AG09309 (cell line): ENCODE measurements at places on chromosomes 4 and X.

DNA sequence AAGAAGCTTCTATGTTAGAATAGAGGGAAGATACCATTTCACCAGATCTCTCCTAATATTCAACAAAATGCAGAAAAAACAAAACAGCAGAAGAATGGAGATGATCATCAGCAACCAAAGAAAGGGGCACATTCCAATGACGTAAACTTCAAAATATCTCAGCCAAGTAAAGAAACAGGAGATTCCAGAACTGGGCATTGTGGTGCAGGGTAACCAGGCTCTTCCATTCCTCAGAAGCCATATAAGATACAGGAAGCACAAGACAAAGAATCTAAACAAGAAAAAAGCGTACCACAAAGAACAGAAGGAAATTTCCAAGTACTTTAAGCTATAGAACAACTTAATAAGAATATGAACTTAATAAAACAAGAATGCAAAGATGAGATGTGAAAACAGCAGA, 6.9 kb upstream of the ARMCX4 start:
- no peak for DNase-seq

DNA sequence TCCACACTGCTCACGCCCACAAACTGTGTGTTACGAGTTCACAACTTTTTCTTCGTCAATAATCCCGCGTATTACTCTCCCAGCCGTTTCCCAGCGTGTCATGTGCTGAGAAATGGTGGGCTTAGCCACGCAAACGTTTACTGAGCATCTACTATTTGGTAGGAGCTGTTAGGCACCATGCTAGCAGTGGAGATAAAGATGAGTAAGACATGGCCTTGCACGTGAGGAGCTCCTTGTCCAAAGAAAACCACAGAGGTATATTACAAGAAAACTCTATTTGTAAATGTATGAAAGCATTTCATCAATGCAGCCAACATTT, 821 bp upstream of the TMEM128 start:
- no peak for DNase-seq

- no peak for DNase-seq
These were observed 139.1 kb downstream of the VEGFC start for GRCh38 chr4:176653401-176654220.

DNA sequence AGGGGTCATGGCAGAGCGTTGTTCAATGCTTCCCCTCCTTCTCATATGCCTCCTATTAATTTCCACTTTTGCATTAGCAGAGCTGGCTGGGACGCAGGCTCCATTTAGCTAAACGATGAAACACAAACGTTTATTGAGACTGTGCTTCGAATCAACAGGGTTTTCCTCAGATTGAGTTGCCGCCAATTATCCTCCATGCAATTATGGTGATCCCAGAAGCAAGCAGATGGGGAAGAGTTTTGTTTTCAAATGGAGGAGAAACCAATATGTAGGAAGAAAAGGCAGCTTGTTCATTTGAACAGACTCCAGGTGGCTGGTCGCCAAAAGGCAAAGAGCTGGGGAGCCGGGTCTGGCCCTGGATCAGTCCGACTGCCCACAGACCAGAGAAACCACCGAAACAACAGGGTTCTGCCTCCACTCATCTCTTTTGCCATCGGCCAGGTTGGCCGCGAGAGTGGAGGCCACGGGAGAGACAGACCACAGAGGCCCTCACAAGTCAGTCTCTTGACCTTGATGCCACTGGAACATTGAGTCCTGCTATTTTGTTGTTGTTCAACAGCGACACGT, 184.8 kb downstream of the GBA3 start:
- no peak for DNase-seq

- no peak for DNase-seq
These were observed 66.2 kb downstream of the ZAR1 start for GRCh38 chr4:48556268-48556667.

DNA sequence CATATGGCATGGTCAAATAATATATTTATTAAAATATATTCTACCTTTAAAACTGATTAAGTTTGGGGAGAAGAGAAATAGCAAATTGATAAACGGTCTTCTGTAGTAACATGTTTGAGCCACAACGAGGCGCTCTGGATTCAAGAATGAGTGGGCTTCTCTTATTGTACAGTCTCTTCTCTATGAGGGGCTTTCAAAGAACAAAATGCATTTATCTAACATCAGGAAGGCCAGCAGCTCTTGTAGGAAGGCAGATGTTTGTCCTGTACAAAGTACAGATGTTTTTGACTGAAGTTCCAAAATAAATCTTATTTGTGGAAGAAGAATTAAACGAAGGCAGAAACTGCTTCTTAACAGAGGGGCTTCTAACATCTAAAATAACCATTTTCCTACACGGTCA, 153.6 kb downstream of the RASL11B start:
- no peak for DNase-seq

- DNase-seq = no peak
These were observed 31.5 kb downstream of the RTL5 start for GRCh38 chrX:72100051-72100755.

GRCh38 chr4:188414441-188414840, 275.2 kb downstream of the TRIML1 start:
- no peak for DNase-seq

DNA sequence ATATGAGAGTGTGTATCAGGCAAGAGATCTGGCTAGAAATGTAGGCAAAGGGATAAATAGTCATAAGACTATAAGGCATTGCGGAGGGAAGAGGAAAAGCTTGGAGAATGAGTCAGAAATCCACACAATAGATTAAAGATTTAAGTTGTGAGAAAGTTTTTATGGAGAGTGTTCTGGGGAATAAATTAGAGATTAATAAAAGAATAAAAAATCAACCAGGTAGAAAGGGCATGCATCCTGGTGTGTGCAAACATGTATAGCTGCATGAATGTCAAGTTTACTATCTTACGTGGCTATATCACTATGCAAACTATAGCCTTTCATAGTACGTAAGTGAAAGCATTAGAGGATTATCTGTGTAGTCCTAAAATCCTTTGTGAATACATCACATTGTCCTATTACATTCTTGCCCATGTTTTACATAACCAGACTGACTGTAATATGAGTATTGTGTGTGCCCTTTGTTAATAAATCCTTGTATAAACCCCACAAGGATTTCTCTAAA, 36.9 kb downstream of the SNCA start:
- no peak for DNase-seq

- no peak for DNase-seq
These were observed 100.3 kb downstream of the HS3ST1 start for GRCh38 chr4:11328401-11328800.

GRCh38 chr4:42655921-42656678, 805 bp downstream of the ATP8A1 start:
- DNase-seq = no peak

DNA sequence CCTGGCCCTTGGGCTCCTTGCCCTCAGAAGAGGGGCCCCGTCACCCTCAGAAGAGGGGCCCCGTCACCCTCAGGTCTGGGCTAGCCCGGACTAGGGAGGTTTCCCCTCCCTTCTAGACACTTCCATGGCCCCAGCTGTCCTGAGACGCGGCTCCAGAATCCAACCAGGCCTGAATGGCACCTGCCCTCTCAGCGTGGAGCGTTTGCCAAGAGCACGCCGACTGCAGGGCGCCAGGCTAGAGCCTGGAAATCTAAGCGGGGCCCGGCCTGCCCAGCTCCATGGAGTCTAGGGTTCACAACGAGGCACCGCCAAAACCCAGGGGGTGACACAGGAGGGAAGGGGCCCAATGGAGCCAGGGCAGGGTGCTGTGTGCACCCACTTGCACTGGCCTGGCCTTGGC, 7.8 kb upstream of the ATP2B3 start:
- DNase-seq = no peak

- DNase-seq = no peak
These were observed 93.0 kb upstream of the DKK2 start for GRCh38 chr4:107129076-107129475.

DNA sequence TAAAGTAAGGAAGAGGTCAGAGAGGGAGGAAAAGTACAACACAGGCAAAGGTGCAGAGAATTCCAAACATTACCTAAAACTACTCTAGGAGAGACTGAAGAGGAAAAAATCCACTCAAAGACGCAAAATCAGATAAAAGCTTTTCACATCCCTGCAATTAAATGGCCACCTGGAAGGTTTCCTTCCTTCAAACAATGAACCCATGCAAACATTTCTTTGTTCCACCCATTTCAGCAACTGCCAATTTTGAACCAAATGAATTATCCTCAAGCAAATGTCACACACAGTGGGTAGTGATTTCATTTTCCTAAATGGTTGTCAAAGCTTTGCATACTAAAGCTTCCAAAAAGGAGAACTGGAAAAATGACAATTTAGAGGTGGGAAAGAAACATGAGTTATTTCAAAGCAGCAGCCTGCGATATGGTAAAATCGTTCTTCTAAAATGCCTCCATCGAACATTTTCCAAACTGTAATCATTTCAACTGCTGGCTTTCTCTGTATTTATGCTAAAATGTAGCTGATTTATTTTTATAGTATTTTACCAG, 45.0 kb downstream of the APBB2 start:
- no peak for DNase-seq

DNA sequence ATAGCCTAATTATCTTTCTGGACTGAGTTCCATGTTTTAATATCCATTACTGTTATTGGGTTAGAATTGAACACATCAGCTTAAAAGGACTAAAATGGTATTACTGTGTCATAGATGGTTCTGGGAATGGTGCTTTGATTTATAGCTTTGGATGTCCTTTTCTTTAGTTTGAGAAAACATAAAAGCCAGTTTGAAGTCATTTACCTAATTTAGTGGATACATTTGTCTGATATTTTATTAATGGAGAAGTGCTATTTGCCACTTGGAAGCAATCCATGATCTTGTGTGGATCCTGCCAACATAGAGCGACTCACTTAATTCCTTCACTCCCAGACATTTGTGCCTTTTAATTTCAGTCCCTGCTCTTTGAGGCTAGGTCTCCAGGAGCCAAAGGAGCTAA, 212.4 kb upstream of the PACRGL start:
- no peak for DNase-seq

DNA sequence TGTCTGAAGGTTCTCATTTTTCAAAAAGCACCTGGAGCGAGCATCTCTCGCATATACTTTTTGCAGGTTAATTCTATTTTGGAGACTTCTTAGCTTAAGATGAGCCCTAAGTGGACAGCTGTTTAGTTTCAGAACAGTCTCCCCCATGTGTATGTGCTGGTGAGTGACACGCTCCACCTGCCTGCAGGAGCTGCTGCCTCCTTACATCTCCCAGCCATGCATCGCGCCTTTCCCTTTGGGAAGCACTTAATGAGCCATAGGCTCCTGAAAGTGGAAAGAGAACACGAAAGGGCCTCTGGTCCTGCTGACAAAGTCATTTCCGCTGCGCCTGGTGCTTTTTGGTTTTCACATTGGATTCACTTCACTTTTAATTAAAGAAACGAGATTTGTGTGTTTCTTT, 56.1 kb downstream of the TRIML2 start:
- DNase-seq = no peak

DNA sequence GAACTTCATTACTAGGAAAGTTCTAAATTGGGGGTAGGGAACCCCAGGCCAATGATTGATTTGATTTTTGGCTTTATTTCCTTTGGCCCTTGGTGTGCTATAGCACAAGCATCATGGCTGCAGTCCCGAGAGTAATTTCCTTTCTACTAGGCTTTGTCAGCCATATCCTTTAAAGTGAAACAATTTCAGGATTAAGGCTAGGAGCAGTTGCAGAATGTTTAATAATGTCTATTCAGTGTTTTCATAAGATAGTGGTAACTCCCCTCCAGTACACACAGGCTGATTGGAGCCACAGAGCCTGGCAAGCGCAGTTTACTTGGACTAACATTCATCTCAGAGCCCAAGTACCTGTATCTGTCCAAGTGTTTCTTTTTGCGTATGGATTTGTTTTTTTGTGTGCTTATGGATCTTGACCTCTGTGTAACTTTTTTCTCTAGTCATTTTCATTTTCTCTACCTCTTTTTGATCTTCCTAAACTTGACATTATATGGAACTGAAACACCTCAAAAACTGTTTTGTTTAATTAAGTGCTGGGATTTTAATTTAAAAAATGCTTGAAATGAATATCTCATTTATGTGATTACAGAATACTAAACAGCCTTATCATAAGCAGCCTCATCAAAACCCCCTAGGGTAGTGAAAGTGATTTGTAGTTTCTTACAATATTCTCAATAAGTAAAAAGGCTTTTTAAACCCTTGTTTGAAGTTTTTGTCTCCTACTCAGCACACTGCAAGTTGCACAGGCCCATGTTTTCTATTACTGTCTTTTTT, 7.5 kb downstream of the STIM2 start:
- no peak for DNase-seq
